T47D (cell line): ENCODE measurements at places on chromosomes 4 and X.

DNA sequence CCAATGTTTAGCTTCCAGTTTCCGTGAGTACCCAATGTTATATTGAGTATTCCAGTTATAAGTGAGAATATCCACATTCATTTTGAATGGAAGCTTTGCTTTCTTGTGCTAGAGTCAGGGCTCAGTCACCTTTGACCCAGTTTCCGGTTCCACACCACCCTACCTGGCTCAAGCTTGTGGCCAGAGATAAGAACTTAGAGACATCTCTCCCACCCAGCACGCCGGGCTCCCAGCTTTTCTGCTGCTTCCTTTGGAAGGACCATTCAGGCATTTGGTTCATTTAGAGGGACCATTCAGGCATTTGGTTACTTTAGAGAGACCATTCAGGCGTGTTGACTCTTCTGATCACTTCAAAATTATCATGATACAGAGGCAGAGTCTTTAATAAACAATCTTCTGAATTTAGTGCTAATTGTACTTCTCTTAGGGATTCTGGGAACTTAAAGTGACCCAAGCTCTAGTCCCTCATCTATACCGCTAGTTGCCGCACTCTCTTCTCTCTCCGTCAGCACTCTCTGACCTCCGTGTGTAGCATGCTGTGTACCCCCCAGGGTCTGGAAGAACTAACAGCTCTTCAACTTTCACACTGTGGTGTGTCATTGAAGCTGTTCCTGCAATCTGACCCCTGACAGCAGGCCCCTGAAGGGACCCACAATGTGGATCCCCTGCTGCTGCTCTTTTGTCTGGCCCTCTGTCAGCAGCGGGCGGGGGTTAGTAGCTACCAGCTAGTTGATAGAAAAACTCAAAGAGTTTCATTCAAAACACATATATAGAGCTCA, 943.1 kb downstream of the ARAP2 start:
- DNase-seq = no peak

- DNase-seq = no peak
Measured at GRCh38 chr4:15423285-15423711, 4.5 kb upstream of the C1QTNF7 start.

DNA sequence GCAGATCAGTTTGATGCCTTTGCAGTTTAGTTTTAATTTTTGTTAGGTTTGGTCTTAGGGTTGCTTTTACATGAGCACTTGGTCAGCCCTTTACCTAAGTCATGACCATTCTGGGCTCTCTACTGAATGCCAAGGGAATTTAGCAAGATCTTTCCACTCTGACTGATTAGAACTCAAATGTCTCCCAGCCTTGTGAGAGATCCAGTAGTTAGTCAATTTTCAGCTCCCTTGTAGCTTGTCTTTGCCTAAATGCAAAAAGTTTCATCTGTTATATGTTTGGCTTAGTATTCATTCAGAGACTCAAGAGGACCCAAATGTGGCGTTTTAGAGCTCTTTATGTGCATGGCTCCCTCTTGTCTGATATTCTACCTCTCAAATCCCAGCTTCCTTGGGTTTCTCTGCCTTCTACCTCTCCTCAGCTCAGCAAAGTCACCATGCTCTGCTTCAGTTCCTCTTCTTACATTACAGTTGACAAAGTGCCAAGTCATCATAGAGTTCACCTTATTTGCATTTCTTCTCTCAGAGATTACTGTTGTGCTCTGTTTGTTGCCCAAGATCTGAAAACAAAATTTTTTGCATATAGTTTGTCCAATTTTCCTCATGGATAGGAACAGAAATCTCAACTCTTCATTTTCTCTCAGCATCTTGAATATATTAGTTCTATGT, 17.5 kb upstream of the JAKMIP1 start:
- no peak for DNase-seq

DNA sequence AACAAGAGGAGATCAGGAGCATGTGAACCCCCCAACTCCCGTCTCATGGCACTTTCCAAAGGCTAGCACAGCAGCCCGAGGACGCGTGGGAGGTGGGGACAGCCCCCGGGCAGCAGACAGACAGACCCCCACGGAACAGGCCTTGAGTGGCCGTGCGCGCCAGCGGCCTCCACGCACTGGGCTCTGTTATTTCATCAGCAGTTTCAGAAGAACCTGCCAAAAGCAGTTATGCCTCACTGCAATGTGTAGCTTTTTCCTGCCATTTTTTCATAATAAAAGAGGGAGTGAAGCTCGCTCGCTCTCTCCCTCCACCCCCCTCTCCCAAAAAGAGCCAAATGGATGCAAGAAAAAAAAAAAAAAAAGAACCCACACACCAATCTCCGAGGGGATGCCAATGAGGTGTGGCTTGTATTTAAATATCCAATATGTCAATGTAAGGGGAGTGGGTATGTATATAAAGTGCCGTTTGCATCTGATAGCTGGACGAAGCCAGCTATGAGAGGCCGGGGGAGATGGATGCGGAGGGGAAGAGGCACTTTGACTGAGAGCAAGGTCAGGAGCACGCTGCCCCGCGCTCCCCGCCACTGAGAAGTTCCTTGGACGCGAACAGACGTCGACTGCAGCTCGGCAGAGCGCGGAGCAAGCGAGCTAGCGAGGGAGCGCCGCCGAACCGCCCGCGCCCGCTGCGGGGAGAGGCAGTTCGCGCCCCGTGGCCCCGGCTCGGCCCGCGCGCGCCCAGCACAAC, at the start of gene FGF16:
Gene FGF16, plus strand, starts transcription at position 482 of the 745 bp plus-strand sequence. CDS start 286 bp downstream, outside the sequence.
- DNase-seq = no peak

GRCh38 chr4:22730021-22730420, 37.3 kb downstream of the GBA3 start:
- DNase-seq = no peak

DNA sequence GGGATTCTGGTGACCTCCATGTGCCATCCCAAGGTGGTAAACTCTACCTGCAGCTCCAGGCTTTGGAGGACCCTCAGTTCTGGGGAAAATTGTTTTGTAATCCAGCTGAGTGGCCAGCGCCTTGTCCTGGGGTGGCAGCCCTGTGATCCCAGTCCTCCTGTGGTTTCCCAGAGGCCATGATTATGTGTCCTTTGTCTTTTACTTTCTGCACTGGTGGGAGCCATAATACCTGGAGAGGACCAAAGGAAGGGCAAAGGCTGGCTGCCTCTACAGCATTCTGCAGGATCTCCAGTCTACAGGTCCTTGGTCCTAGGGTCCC, 64.0 kb downstream of the NBDY start:
- DNase-seq = no peak

- no peak for DNase-seq
Measured at GRCh38 chr4:166602068-166602467, 632.2 kb downstream of the SPOCK3 start.

- no peak for DNase-seq
Measured at GRCh38 chr4:76430519-76431388, 4.3 kb upstream of the SHROOM3 start.

DNA sequence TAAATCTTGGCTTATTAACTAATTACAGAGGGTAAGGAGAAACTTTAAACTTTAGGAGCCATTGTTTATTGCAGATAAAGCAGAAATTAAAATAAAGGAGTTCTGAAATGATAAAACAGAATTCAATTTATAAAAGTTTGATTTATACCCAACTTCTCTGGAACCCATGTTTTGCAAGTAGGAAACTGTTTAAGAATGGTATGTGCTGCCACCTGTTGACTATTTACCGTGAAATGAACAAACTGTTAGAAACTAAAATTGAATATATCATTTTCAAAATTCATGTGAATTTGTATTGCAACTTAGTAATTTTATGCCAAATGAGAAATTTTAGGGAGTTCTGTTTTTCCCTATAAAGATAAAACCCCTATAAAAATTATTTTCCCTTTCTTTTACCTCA, 11.0 kb upstream of the TBC1D8B start:
- DNase-seq = peak; percentile 14

DNA sequence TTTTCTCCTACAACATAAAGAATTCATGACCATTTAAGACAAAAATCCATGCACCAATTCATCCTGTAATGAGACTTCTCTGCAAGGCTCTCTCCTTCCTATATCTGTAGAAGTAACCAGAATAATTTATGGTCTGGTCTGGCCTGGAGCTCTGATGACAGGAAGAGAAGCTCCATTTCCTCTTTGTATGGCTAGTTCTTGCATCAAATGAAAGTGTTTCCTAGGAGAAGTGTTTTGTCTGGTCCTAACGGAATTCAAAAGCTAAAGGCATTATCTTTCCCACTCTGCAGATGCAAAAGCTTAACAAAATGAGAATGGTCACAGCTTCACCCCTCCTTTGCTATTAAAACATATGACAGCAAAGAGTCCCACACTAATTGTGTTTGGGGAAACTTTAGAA, 55.1 kb downstream of the SPATA18 start:
- DNase-seq = no peak

- no peak for DNase-seq
Measured at GRCh38 chr4:25700661-25701060, 45.0 kb downstream of the SLC34A2 start.

- no peak for DNase-seq
Measured at GRCh38 chr4:158161551-158162354, 11.1 kb downstream of the GASK1B start.

DNA sequence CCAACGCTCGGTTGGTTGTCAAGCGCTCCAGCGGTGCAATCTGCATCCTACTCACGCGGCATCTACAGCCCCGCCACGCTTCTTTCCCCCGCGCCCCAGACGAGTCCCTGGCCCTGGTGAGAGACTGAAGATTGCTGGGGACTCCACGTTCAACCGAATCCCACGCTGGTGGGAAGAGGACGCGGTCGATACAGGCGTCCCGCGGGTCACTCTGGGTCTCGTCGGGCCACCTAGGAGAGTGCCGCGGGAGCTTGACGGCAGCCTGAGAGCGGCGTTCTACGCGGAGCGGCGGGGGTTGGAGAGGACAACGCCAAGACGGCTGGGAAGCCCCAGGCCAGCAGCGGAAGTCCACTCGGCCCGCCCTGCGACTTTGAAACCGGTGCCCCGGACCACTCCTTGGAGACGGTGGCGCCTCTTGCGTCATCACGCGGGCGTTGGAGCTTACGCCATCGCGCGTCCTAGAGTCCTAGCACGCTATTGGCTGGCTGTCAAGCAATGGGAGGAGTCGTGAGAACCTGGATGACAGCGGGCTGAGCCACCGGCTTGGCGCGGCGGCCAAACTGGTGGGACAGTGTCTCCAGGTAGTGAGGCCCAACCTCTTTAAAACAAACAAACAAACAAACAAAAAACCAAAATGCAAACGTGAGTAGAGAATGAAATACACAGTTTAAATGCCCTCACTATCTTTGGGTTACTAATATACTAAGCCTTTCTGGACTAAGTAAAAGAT, at the start of gene SCLT1:
Gene SCLT1, minus strand, starts transcription at position 349 of the 730 bp plus-strand sequence. CDS start 436 bp downstream, outside the sequence.
- DNase-seq = peak; percentile 98
